ENCODE measurements at places on chromosomes 11 and 22.

DNA sequence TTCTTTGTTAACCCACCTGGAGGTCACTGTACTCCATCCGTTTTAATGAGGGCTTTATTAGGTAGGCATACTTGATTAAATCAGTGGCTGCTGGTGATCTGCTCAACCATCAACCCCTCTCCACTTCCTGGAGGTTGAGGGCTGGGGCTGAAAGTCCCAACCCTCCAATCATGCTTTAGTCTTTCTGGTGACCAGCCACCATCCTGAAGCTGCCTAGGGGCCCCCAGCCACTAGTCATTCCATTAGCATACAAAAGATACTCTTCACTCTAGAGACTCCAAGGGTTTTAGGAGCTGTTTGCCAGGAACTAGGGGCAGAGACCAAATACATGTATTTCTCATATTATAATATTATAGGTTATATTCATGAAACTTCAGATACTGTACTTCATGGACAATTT, 13.5 kb downstream of the DNAJC24 start:
- DNase-seq: no peak
- no peaks in the 10 kb centered on the region for H3K4me1 ChIP-seq
- no peak overlapping the region for H3K4me3 ChIP-seq
- no peaks in the 10 kb centered on the region for H3K36me3 ChIP-seq
- no peak overlapping the region for H3K27ac ChIP-seq

DNA sequence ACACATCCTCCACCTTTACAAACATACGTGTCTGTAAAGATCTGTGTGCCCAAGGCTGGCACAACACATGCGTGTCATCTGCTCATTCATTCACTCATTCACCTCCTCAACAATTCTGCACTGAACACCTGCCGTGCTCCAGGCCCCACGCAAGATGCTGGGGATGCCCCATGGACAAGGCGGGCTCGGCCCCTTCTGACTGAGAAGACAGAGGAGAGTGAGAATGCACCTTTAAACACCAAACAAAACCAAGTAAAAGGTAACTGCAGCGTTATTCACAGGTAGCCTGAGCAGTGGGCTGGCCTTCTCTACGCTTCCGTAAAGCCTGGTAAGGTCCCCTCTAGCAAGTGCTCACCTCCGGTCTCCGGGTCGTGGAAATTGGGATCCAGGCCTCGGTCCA, 142.8 kb downstream of the SHANK2 start:
- H3K27me3 ChIP-seq: no peaks in the 10 kb centered on the region
- H3K27ac ChIP-seq: no peak overlapping the region
- peaks cover 8% of the 10 kb centered on the region for H3K4me1 ChIP-seq
- H3K36me3 ChIP-seq: no peaks in the 10 kb centered on the region

GRCh38 chr11:72767203-72768062, 15.2 kb upstream of the ARAP1 start:
- H3K4me1 ChIP-seq: peaks cover 21% of the 10 kb centered on the region
- no peak overlapping the region for H3K4me3 ChIP-seq
- H3K27me3 ChIP-seq: no peaks in the 10 kb centered on the region
- H3K36me3 ChIP-seq: no peaks in the 10 kb centered on the region
- DNase-seq: no peak

GRCh38 chr11:9858822-9859221, 194.9 kb downstream of the SWAP70 start:
- H3K27me3 ChIP-seq: no peaks in the 10 kb centered on the region
- no peak for DNase-seq
- no peak overlapping the region for H3K4me3 ChIP-seq
- H3K27ac ChIP-seq: no peak overlapping the region
- H3K36me3 ChIP-seq: no peaks in the 10 kb centered on the region

GRCh38 chr11:91005458-91005857, 782.6 kb upstream of the CHORDC1 start:
- H3K4me1 ChIP-seq: no peaks in the 10 kb centered on the region
- DNase-seq: no peak
- H3K4me3 ChIP-seq: no peak overlapping the region
- no peaks in the 10 kb centered on the region for H3K27me3 ChIP-seq
- no peak overlapping the region for H3K27ac ChIP-seq

DNA sequence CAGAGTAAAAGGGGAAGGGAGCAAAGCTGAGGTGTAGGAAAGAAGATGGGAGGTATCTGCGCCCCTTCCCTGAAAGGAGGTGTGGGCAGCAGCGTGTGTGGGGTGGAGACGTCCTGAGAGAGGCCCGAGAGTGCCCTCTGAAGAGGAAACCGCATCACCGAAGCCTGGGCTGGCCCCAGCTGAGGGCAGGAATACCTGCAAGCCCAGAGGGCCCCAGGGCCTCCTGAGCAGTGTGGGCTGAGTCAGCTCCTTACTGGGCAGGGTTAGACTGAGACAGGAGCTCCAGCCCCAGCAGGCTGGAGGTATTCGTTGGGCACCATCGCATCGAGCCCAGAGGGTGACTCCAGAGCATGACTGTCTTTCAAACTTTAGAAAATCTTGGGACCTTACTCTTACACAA, 534.0 kb upstream of the B3GAT1 start:
- H3K4me3 ChIP-seq: no peak overlapping the region
- H3K4me1 ChIP-seq: no peaks in the 10 kb centered on the region
- no peaks in the 10 kb centered on the region for H3K27me3 ChIP-seq
- DNase-seq: no peak
- no peak overlapping the region for H3K27ac ChIP-seq

Data from GM12878 (cell line).